Caco-2 (cell line): ENCODE measurements at places on chromosomes 7 and 10. TPM values are rescaled to one million over a fixed set of nuclear protein-coding genes. Genes with fewer than 3 reads are reported as not detected.

The GRM3 gene
- total RNA-seq = not detected in 2 replicates

The ECHDC3 gene
- 27.9 and 30.1 TPM in 2 replicates for total RNA-seq

GRCh38 chr10:114100848-114101741 lies 57.4 kb downstream of the ADRB1 start:
- peak overlapping the region; percentile 26 for H3K27ac ChIP-seq
- no peaks in the 10 kb centered on the region for H3K27me3 ChIP-seq
- H3K4me1 ChIP-seq = no peaks in the 10 kb centered on the region
- no peaks in the 10 kb centered on the region for H3K36me3 ChIP-seq
- no peak for DNase-seq

GRCh38 chr7:51592842-51593599 lies 276.4 kb upstream of the COBL start:
- H3K36me3 ChIP-seq = no peaks in the 10 kb centered on the region
- H3K4me1 ChIP-seq = 0 out of 2 replicates have a peak, but pooled peaks cover 6% of the 10 kb centered on the region
- H3K27me3 ChIP-seq = no peaks in the 10 kb centered on the region
- no peak overlapping the region for H3K4me3 ChIP-seq
- DNase-seq = no peak

GRCh38 chr10:30467651-30468338 lies 33.8 kb downstream of the MAP3K8 start:
- no peak overlapping the region for H3K27ac ChIP-seq
- H3K27me3 ChIP-seq = no peaks in the 10 kb centered on the region
- DNase-seq = no peak
- H3K36me3 ChIP-seq = no peaks in the 10 kb centered on the region
- H3K4me3 ChIP-seq = no peak overlapping the region
